ENCODE measurements at places on chromosomes 6 and 20.

DNA sequence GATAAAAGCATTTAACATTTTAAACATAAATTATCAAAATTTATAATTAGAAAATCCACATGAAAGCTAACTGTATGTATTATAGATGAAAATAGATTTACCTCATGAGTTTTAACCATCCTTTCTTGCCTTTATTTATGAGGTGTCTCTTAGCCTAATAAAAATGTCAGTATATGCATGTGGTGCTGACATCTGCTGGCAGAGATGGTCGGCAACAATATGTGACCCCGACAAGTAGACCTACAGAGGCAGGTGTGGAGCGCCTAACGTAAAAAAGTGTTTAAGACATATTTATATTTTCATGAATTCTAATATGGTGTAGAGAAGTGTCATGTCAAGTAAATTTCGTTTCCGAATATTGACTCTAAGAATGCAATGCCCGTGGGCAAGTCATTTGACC, 149.0 kb upstream of the FUT9 start:
- DNase-seq, result no peak

DNA sequence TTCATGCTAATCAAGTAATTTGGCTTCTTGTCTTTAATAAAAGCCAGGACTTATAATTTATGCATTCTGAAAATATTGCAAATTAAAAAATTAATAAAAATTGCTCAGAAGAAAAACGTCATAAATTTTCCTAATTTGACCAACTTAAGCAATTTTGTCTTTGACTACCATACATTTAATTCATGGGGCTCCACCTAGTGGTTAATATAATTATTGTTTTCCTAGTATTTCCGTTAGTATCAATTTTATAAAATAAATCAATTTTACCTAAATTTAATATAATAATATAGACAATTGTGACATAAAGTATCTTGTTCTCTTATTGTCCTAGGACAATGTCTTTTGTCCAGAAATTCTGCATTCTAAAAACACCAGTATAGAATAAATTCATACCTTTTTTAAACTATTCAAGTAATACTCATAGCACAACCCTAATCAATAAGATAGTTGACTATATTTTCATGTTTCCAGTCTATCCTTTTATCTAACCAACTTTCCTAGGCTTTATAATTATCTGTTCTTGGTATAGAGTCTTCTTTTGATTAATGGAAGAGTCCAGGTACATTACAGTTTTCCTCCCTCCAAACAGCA, 319.9 kb downstream of the TRDN start:
- no peak for DNase-seq

- DNase-seq, result no peak
These were observed 17.8 kb upstream of the ZNF217 start for GRCh38 chr20:53611449-53611894.

- no peak for DNase-seq
These were observed 28.0 kb downstream of the ID4 start for GRCh38 chr6:19865178-19865577.

DNA sequence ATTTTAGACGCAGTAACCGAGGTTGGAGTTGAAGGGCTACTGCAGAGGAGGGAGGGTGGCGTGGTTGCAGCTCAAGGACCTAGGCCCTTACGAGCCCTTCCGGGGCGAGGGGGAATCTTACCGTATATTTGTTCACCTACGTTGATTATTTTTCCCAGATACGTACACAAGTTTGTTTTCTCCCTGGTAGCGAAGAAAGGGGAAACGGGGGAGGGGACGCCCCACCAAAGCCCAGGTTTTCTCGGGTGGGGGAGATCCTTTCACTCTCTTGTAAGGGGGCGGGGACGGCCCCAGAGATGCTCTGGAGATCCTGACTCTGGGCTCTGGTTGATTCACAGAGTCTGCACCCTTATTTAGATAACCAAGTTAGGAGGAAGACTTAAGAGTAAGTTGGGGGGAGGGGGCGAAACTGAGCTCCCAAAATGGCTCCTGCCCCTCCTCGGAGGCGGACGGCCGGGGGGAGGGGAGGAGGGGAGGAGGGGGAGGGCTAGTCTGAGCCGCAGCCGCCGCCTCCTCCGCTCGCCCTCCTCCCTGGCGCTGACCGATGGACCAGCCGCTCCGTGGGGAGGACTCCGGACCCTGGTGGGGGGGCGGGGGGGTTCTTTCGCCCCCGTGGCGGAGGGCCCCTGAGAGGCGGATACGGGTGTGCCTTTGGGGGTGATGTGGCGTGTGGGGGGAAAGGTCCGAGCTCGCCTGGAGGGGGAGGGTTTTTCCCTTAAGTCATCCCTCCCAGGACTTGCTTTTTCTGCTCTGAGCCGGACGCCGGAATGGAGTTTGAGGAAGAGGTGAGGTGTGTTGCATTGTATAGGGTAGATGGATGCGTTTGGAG, 2.2 kb downstream of the BRD2 start:
- peak; percentile 85 for DNase-seq

DNA sequence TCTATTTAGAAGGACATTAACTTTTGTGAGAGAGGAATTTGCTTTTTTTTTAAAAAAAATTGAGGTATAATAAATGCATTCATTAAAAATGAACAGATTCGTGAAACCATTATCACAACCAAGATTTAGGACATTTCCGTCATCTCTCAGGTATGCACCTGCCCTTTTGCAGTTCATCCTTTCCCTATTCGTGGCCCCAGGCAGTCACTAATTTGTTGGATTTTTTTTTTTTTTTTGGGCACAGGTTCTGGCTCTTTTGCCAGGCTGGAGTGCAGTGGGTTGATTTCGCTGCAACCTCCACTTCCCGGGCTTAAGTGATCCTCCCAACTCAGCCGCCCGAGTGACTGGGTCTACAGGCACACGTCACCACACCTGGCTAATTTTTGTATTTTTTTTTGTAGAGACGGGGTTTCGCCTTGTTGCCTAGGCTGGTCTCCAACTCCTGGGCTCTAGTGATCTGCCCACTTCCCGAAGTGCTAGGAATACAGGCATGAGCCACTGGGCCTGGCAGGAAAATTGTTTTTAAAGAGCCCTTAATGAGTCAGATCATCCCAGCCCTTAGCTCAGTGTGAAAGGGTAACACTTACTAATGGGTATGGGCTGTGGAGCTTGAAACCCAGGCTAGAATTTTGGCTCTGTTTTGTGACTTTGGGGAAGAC, 9.2 kb downstream of the PHF3 start:
- no peak for DNase-seq

DNA sequence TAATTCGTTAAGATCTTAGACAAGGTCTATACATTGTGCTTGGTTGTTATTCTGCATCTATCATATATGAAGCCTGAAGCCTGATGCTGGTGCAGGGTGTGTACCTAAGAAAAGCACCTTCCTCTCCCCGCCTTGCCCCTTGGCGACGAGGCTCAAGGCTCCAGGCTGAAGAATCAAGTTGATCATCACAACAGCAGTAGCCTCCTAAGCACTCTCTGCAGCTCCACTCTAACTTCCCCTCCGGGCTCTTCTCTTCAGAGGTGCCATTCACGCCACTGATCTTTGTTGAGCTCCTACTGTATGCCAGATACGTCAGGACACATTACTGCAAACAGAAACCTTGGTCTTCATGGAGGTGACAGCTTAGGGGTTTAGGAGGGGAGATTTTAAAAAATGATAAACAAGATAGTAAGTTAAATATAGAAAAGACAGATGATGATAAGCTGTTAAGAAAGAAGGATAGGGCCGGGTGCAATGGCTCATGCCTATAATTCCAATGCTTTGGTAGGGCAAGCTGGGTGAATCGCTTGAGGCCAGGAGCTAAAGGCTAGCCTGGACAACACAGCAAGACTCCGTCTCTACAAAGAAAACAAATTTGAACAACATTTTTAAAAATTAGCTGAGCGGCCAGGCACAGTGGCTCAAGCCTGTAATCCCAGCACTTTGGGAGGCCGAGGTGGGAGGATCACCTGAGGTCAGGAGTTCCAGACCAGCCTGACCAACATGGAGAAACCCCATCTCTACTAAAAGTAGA, 38.4 kb upstream of the ZNF217 start:
- DNase-seq, result no peak

DNA sequence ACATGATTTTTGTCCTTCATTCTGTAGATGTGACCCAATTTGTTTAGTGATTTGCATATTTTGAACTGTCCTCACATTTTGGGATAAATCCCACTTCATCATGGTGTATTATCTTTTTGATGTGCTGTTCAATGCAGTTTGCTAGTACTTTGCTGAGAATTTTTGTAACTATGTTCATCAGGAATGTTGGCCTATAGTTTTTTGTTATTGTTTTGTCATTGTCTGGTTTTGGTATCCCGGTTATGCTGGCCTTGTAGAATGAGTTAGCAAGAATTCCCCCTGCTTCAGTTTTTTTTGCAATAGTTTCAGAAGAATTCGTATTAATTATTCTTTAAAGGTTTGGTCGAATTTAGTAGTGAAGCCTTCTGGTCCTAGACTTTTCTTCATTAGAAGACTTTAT, 11.9 kb downstream of the KIF25 start:
- DNase-seq, result no peak

DNA sequence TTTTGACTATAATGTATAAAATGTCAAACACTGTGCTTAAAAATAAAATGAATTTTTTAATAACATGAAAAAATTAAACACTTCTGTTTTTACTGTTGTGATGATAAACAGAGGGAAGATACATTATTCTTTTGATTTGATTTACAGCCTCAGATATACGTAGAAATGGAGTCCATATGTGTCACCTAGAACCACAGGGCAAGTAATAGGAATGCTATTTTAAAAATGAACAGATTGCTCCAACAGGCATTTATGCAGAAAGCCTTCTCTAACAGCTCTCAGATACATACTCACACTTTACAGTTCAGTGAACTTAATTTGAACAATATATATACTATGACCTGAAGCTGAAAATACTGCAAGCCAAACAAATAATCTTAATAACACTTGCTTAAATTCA, 1551.0 kb downstream of the GRIK2 start:
- no peak for DNase-seq

DNA sequence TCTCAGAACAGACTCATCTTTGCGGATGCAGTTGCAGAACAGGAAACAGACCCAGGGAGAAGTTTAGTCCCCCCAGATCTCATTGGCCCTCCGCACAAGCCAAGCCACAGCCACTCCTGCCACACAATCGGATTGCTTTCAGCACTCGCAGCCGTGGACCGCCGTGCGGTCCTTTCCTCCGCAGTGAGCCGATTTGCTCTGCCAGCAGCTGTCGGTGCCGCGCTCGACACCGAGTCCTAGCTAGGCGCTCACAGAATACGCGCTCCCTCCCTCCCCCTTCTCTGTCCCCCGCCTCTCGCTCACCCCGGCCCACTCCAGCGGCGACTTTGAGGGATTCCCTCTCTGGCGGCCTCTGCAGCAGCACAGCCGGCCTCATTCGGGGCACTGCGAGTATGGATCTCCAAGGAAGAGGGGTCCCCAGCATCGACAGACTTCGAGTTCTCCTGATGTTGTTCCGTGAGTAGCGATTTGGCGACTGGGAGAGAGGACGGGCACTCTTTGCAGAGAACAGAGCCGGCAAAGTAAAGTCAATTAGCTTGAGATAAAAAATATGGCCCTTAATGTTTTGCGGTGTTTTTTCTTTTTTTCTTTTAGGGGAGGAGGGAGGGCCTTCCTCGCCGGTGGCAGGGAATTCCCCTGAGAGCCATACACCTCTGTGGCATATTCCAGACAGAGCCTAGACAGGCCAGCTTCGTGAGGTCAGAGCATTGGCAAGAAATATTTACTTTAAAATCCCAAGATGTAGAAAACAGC, at the start of gene LAMP5:
TSS of gene LAMP5 (plus strand) at position 130 of the 753 bp plus-strand sequence. CDS start at position 393, 263 bp downstream.
- DNase-seq, result no peak

DNA sequence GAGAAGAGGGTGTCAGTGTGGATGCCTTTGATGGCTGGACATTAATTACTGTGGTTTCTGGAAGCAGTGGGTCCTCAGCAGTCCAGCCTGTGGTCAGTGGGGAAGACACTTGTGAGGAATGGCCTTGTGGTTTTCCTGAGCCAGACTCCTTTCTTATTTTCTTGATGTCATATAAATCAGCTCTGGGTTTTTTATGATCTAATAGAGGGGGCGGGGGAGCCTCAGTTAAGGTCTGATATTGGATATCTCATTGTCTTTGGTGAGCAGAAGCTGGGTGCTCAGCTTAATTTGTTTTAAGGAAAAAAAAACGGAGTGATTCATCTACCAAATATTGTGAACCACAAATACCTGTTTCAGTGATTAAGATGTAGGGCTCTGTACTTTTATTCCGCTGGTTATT, 62.1 kb downstream of the OTOR start:
- no peak for DNase-seq

DNA sequence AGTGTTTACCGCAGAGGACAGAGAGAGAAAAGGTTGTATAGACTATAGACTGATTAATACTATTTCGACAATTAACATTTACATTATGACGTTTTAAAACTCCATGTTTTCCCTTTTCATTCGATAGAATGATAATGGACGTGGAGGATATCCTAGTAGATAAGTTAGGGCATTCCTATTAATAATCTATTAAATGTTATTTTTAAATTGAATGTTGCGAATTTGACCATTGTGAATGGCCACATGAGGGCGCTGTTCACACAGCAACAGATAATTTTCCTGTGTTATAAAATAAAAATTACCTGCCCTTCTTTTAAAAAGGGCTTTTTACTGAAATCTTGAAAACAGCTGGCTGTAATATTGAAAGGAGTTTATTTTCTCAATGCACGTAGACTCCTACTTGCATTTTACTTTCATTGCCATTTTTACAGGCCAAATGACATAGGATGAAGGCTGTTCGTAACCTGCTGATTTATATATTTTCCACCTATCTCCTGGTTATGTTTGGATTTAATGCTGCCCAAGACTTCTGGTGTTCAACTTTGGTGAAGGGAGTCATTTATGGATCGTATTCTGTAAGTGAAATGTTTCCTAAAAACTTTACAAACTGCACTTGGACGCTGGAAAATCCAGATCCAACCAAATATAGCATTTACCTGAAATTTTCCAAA, 3.3 kb downstream of the ADGRB3 start:
- DNase-seq, result no peak

DNA sequence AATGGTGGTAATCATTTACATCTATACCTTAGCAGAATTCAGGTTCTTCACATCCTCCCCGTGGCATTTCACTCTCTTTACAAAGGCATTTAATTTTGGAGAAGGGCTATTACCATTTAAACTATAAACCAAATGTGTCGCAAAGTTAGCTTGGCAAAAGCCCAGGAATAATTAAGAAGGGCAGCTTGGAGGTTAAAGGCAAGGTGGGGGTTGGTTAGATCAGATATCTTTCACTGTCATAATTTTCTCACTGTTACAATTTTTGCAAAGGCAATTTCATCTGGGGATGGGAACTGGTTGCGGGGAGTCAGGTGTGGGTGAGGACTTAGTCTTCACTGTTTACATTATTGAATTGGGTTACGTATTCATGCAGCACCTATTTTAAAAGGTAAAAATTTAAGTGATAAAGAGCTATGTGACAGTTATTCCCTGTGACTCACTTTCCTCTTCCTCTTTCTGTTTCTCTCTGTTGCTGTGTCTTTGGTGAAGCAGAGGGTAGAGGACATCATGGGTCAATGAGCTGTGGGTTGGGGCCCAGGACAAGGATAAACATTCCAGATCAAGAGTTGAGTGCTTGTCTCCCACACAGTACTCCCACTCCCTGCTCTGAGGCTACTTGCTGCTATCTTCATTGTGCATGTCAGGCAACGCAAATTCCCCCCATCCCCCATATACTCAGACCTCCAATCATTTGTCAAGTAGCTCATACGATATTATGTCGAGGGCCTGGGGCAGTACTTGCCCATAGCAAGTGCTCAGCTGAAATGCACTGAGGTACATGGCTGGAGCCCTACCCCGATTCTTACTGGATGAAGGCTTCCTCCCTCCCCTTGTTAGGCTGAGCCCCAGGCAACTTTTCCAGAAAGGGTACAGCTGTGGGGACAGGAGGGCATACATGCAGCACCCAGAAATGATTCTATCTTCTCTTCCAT, 223.1 kb upstream of the MYLIP start:
- DNase-seq, result no peak

- DNase-seq, result no peak
These were observed 207.0 kb upstream of the HDDC2 start for GRCh38 chr6:125508793-125509192.
